CD4-positive, alpha-beta T cell treated with Interleukin-4 for 4 hours (primary cell): ENCODE measurements at places on chromosomes 11 and 22.
A peak's percentile ranks its signal among the peaks of the same experiment; 100 is the strongest.

DNA sequence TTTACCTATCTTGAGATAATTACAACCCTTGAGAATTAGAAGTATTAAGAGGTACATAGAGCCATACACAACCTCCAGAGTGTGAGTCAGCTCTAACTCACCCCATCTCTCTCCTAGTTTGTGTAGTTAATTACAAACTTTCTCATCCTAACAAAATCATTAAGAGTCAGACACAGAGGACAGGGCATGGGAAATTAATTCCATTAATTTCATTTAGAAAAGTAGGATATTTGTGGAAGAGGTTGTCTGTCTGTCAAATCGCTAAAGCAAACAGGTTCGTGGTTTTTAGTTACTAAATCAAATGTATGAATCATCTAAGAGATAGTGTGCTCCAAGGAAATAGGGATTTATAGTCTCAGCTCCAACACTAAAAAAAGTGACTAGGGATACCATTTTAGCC is 1261.4 kb upstream of the TENM4 start:
- no peak for DNase-seq

DNA sequence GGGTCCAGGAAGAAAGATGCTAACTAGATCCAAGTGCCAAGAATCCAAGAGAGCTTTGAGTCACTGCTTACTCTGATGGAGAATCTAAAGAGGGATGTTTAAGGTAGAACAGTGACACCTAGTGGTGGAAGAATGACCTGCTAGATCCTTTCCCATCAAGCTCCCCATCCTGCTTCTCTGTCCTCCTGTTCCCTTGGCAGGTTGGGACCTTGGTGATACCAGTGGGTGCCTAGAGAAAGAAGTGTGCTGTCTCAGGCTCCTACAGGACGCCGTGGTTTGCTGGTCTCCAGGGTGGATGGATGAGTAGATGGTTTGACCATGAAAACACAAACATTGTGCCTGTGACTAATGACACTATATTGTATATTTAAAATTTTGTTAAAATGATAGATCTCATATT is 383.7 kb downstream of the TMEM135 start:
- DNase-seq = peak; percentile 44

DNA sequence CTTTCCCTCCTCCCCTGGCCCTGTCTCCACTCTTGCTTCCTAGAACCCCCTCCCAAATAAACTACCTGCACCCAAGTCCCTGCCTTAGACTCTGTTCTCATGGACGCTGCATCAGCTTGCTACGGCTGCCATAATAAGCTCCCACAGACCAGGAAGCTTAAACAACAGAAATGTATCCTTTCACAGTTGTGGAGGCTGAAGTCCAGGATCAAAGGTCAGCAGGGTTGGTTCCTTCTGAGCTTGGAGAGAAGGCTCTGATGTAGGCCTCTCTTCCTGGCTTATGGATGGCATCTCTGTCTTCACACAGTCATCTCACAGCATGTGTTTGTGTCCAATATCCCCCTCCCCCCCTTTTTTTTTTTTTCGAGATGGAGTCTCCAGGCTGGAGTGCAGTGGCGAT is 23.4 kb downstream of the CBX7 start:
- DNase-seq = no peak

GRCh38 chr11:93653080-93653479 is 8.4 kb upstream of the CEP295 start:
- no peak for DNase-seq

DNA sequence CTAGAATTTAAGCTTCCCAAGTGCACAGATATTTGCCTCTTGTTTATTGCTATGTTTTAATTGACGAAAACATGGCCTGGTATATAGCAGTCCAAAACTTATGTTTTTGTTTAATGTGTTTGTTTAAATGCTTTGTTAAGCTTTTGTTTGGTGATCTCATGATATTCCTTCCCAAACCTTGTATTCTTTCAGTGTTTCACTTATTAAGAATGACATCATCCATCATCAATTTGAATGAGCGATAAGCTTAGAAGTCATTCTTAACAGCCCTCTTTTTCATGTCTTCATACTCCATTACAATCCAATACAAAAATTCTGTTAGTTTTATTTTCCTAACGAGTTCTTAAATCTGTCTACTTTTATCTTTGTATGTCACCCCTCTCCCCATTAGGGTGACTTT is 206.0 kb downstream of the DYNC2H1 start:
- no peak for DNase-seq

DNA sequence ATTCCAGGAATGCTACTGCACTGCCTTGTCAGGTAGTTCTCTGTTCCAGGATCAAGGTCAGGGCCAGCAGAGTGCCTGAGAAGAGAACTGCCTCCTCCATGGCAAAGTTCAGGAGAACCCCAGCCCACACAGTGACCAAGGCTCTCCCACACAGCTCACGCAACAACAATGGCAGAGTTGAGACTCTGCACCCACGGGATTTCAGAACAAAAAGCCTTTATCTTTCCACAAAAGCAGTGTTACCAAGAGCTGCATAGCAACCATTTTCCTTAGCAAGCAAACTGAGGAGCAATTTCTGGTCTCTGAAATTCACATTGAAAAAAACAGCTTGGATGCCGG is 11.1 kb downstream of the PLAAT3 start:
- DNase-seq = no peak

GRCh38 chr22:42385696-42386095 is 46.5 kb downstream of the NFAM1 start:
- DNase-seq = no peak

GRCh38 chr11:35811783-35812182 is 132.1 kb upstream of the LDLRAD3 start:
- no peak for DNase-seq

DNA sequence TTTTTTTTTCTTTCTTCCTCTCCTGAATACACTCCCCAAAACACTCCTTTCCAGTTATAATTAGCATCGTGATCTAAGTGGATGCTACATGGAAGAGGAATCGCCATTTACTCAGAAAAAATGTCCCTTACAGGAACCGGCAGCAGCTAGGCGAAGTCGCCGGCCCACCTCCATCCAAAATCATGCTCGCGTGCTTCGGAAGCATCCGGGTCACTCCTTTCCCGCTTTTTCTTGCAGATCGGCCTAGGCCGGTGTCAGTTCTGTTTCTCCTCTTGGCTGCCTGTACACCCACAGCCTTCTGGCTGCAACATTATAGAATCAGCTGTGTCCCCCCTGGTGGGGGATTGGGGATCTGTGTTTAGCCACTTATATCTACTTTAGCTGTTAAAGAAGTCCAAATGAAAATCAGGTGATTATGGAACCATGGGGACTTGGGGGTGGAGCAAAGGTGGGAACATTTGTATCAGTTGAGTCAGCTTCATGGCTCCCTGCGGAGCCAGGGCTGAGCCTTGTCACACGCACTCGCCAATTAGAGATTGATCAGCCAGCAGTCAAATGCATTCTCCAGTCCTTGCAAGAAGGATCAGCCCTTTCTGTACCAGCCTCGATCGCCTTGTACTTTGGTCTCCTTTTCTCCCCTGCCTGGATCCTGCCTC is 36.3 kb downstream of the ASRGL1 start:
- DNase-seq = no peak

DNA sequence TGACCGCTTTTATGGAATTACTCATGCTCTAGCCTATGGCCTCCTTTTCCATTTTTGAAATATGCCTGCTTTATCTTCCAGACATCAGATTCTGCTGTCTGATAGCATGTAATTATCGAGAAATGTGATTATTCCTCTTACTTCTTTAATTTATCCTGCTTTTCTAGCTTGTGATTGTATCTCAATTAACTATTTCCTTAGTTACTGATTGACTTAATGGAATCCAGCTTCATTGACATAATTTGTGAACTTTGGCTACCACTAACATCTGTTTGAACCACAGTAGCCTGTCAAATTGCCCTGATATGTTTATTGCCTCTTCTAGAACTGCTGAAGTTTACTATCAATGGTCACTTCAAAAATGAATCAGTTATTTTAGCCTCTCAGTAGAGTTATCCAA is 25.5 kb upstream of the PDE3B start:
- no peak for DNase-seq

GRCh38 chr11:6656936-6657335 is 1.3 kb upstream of the DCHS1 start:
- DNase-seq = no peak

DNA sequence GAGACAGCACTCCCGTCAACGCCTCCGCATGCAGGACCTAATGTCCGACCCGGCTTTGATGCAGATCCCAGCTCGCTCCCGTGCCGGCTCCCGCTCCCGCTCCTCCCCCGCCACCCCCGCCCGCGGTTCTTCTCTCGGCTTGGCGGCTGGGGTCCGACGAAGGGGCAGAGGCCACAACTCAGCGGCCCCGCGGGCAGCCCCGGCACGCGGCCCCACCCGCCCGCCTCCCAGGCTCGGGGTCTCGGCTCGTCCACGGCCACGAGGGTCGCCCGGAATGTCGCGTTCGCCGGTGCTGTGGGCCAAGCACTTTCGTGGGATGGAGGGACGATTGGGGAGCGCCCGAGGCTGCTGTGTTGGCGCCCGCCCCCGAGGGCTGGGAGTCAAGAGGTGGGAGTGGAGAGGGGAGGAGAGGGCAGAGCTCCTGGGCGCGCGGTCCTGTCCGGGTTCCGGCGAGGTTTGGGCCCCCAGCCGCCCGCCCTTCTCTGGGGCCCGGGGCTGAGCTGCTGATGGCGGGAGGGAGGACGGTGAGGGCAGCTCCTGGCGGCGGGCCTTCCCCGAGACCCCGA is 5.3 kb upstream of the TBX1 start:
- DNase-seq = no peak

GRCh38 chr22:24105013-24105360 is 76.3 kb upstream of the SUSD2 start:
- no peak for DNase-seq

GRCh38 chr11:19577391-19577975 is 135.2 kb upstream of the NAV2 start:
- no peak for DNase-seq

GRCh38 chr11:62245271-62245753 is 3.3 kb downstream of the SCGB1D2 start:
- DNase-seq = no peak

- no peak for DNase-seq
These were observed 238.7 kb upstream of the PLET1 start for GRCh38 chr11:112499153-112499880.

GRCh38 chr11:12414611-12415010 is 37.2 kb downstream of the PARVA start:
- no peak for DNase-seq

DNA sequence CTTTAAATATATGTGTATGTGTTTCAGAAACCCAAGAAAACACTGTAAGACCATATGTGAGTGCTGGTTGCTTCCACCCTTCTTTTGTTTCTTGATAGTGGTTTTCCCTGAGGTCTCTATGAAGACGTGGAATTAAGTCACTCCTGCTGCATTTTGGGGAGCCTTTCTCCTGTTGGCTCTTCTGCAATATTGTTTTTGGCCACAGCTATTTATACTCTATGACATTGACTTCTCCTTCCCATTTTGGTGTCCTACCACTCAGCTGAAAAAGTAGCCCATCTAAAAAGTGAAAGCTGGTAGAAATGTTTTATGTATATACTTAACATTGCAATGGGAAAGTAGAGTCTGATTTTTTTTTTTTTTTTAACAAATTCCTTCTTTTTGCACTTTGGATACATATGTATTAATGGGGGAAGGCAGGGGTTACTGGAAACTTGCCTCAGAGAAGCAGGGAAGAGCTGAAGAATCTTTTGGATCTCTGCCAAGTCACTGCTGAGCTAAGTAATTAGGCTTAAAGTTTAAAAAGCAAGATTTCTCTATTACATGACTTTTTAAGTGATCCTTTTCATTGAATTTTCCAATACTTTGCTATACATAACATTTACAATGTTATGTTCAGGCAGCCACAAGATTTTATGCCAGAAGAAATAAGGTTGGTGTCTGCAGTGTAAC is 1.8 kb downstream of the TTC17 start:
- no peak for DNase-seq
